GM12892 (cell line): ENCODE measurements at places on chromosomes 6 and 20.

DNA sequence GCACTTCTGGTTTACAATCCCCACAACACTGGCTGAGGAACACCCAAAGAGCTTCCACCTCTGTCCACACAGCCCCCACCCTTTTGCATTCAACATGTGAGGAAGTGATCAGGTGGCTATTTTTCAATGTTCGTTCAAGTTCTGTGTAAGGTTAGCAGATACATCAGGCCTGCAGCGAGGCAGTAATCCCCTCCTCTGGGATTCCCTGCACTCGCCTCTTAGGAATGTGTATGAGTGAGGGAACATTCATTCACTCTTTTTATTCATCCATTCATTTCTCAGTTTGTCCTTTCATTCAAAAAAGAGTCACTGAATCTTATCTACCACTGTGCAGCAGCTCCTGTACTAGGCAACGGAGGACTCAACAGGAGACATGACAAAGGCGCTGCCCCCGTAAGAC lies 236.4 kb upstream of the PRDM1 start:
- DNase-seq = no peak

DNA sequence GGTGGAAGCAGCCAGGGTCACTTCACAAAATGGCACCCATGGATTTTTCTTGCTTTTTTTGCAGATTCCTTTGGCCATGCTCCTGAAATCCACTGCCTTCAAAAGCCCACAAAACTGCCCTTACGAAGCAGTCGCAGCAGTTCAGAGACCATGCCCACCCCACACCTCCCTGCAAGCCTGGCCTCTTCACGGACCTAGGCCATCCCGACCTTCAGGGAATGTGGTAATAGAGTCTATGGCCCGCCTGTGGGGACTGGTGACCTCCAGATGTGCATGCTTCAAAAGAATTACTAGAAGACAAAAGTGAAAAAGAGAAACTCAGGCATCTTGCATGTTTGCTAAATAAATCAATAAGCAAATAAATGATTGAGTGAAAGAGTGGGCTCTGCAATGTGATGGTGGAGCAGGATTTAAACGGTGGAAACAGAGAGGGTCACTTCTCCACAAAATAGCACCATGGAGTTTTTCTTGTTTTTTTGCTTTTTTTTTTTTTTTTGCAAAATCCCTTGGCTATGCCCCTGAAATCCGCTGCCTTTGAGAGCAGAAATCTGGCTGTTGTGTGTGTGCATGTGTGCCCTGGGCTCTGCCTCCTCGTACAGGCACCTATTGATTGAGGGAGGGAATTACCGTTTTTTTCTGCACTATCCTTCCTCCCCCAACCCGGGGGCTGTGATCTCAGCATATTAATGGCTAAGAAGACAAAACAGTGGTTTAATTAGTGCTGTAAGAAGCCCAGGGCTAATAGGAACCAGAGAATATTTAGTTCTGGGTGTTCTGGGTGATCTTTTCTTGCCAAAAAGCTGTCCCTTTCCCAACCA lies 107.4 kb downstream of the PXDC1 start:
- no peak for DNase-seq

- DNase-seq = no peak
Measured at GRCh38 chr6:116373300-116373699, 2.6 kb downstream of the DSE start.

- DNase-seq = no peak
Measured at GRCh38 chr20:4112481-4113421, 97.4 kb upstream of the RNF24 start.

DNA sequence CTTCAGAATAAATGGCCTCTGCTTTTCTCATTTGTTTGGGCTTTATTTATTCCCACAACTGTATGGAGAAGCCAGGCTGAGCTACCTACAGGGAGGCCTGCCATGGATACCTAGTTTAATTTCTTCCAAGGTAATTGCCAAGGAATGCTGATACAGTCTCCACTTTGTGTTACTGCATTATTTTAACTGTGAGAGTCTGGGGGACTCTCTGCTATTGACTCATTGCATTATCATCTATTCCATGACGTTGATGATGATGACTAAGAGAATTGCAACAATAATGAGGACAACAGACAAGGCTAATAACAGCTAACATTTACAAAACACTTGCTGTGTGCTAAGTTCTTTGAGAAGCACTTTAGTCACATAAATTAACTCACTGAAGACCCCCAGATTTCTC lies 88.3 kb upstream of the COL21A1 start:
- DNase-seq = no peak
